Cardiac fibroblast (primary cell): ENCODE measurements at places on chromosomes 12 and 14.
A peak's percentile ranks its signal among the peaks of the same experiment; 100 is the strongest.

DNA sequence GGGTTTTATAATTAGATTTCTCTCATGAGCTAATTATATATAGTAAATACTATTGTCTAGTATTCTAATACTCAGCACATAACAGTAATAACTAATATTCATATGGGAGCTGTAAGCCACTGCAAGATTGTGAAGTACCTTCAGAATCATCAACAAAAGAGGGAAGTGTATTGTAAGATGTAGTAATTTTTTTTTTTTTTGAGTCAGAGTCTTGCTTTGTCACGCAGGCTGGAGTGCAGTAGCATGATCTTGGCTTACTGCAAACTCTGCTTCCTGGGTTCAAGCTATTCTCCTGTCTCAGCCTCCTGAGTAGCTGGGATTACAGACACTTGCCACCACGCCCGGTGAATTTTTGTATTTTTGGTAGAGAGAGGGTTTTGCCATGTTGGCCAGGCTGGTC is 3.1 kb downstream of the GPR33 start:
- no peak for DNase-seq

GRCh38 chr12:65956056-65956738 is 131.9 kb downstream of the HMGA2 start:
- DNase-seq, result no peak

GRCh38 chr12:64814432-64814831 is 10.0 kb upstream of the TBC1D30 start:
- no peak for DNase-seq

DNA sequence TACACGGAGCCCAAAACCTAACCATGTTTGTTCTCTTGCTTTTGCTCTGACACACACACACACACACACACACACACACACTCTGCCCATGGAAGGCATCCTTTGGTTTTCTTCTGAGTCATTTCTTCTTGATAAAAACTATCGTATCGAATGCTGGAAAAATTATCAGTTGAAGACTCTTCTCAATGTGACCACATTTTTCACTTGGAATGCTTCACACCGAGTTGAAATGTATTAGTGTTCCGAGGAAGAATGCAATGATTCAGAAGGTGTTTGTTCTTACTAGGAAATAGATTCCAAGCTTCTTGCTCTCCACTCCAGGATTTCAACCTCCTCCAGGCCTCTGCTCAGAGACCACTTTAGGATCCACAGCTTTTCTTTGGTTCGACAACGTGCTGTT is 226.3 kb downstream of the MON2 start:
- peak; percentile 82 for DNase-seq

DNA sequence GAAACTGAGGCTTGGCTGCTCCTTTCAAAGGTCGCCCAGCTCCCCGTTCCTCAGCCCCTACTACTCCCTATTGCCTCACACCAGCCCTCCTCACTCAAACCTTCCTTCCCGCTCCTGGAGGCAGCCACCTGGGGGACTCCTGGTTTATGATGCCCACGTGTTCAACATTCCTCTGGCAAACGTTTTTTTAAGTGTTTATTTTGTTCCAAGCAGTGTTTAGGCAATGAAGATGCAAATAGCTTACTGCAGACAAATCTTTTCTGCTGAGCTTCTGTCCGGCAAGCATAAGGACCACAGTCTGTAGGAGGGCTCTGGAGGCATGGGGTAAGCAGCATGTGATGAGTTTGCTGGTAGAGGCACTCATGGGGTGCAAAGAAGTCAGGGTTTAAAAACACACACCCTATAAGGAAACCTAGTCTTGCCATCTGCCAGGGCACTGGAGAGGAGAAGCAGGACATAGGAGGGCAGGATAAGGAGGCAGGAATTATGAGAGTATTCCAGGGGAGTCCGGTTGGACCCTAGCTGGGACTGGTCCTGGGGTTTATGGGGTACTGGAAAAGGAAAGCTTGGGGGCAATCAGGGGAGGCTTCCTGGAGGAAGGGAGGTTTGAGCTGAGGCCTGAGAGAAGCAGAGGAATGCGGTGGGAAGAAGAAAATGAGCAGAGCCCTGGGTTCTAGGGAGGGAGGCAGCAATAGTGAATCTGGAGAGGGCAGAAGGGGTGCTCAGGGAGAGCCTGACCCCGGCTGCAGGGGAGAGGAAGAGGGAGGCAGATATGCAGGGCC is 123.3 kb downstream of the NCOR2 start:
- no peak for DNase-seq

DNA sequence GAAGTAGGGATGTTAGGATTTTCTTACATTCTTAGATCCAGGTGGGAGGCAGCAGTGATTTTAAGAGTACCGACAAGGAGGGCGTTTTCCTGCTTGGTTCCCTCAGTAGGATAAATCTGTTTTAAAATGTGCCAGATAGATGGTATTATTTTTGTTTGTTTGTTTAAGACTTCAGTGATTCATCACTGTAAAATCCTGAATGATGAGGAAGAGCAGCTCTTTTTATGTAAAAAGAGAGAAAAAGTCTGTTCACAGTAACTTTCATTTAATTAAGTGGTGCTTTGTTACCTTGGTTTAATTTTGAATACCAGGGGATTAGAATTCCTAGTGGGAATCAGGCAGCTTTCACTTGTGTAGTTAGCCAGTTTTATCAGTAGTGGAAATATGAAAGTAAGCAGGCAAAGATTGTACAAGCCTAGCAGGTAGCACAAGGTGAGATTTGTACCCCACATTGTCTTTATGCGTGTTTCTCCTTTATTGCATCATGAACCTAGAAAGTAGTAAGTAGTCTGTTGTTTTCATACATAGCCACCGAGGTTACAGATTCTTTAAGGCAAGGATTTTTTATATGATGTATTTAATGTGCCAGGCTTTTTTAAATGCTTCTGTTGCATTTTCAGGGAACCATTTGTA is 349.6 kb downstream of the CCDC91 start:
- no peak for DNase-seq

GRCh38 chr14:99217066-99217955 is 54.7 kb downstream of the BCL11B start:
- DNase-seq, result no peak

DNA sequence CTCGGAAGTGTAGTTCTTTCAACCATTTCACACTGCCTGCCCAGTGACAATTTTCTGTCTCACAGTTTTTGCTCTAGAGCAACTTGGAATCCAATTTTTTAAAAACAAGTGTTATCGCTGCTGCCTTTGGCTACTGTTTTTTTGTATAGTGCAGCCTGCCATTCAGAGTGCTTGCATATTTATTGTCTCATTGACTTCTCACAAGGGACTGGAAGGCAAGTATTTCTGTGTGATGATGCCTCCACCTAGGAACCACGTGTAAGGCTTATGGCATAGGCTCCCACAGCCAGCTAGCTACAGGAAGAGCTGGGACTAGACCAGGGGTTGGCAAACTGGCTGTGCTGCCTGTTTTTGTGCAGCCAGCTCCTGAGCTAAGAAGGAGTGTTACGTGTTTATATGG is 903 bp downstream of the PARPBP start:
- DNase-seq, result peak; percentile 27

GRCh38 chr14:20458031-20458789 is 3.0 kb downstream of the PIP4P1 start:
- no peak for DNase-seq

- peak; percentile 11 for DNase-seq
Measured at GRCh38 chr12:107990325-107990724, 138.8 kb upstream of the WSCD2 start.
